ENCODE measurements at places on chromosomes 11 and 22.

- no peak for DNase-seq
Measured at GRCh38 chr11:27720277-27720830, 20.1 kb upstream of the BDNF start.

DNA sequence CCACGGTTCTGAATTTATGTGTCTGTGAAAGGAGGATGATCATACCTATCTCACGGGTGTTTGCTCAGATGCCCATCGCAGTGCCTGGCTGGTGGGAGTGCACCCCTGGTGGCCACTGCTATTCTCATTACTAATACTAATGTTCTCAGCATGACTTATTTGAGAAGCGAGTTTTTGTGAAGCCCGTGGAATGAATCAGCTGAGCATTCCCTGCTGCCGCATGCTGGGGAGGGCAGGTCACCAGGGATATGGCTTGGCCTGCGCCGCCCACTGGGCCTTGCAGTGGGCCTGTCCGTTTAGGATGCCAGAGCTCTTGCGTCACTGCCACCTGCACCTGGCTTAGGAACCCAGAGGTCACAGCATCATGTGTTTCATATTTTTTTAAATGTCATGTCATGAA lies 16.9 kb downstream of the CTTN start:
- DNase-seq = no peak

DNA sequence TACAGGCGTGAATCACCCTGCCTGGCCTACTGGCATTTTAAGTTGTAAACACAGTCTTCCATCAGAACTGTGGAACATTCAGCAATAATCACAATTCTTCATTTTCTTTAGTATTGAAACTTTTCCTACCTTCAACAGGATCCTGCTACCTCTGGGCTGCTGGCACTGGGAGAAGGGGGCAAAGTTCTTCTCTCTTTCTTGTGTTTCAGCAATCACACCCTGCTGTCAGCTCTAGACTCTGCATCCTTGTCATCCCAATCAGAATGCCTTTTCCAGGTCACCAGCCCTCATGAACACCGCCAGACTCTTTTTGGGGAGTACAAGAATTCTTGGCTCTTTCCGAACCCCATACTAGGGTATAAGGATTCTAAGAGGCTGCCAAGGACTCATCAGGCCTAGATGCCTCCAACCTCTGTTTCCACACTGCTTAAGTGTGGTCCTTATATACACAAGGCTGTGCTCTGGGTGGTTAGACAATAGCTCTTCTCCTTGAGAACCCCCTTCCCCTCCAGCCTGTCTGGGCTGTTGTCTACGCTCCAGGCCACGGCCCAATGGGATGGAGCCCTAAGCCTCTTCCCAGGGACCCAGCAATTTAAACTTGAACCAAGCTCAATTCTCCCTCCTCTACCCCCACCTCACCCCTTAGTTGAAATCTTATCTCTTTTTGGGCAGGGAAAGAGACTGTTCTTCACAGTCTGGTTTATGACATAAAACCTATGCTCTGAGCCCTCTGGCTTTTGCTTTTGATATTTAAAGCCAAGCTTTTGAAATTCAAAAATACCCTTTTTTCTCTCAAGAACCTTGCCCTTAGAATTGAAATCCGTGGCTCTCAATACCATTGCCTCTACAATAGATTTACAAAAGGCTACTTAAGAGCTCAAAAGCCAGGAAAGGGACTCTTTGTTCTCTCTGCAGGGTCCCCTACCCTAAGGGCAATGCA lies 327.4 kb downstream of the BUD13 start:
- DNase-seq = no peak

DNA sequence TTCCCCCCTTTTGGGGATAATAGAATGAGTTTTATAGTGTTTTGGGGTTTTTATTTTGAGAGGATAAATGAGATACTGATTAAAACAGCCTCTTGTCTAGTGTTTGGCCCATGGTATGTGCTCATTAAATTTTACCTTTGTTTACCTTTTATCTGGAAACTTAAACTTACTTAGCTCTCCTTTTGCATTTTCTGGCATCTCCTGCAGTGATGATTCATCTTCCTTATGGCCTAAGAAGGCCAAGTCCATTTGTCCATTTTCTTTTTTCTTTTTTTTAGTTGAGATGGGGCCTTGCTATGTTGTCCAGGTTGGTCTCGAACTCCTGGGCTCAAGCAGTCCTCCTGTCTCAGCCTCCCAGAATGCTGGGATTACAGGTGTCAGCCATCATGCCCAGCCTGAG lies 156.3 kb downstream of the COMMD9 start:
- no peak for DNase-seq

- no peak for DNase-seq
Measured at GRCh38 chr11:134086376-134086775, 17.5 kb downstream of the JAM3 start.

DNA sequence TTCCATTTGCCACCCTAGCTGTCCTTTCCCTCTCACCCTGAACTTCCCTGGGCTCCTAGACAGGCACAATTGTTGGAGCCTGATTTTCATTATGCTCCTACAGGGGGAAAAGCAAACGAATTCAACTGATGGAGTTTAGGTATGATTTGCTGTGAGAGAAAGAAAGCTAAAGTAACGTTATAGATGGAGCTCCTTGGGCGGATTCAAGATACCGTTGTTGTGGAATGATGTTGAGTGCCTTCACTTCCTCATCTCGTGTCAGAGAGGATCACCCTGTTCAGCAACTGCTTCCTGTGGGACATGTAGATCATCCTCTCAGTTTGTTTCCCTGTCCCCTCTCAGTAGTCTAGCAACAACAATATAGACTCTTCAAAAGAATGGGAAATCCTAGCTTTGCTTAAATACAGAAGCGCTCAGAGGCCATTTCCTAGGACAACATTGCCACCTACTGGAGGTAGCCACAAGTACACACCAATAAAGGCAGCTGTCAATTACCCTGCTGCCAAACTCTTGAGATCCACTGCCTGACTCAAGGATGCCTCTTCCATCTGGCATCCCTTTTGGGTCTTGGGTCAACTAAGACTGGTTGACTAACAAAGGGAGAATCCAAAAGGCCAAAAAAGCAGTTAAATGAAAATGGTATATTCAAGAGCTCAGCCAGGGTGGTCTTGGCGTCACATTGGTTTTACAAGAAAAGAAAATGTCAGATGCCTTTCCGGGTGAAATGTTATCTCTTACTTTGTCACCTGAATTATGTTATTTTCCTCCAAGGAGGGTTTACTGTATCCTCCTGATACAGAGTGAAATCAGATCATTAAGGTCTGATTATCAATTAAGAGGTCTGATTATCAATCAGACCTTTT lies 13.5 kb upstream of the DTX4 start:
- DNase-seq = no peak

DNA sequence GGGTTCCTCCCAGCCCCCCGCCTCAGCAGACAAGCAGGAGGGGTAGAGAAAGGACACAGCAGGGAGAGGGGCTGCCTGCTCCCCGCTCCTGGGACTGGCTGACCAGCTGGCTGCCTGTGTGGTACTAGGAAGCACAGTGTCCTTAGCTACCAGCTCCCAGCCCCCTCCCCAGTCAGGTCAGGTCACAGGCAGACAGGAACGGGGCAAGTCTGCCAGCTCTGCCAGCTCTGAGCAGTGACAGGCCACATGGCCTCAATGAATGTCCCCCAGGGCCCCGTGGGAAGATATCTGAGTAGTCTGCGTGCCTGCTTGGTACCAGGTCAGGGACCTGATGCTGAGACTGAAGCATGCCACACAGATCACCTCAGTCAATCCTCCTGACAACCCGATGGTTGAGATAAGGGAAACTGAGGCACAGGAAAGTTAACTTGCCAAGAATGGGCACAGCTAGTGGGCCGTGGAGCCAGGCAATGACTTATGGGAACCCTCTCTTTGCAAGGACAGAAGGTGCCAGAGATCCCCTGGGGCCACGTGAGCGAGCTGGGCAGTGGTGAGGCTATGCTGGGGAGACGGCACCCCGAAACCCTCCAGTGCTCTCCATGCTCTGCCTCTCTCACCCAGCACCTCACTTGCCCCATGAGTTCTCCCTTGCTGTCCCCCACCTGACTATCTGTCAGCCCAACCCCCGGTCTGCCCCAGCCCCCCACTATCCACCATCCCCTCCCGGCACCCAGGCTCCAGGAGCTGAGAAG lies 13.8 kb upstream of the MFNG start:
- DNase-seq = no peak

GRCh38 chr11:69008737-69009440 lies 4.2 kb downstream of the MRGPRF start:
- DNase-seq = peak; percentile 64

- DNase-seq = no peak
Measured at GRCh38 chr11:32184041-32184722, 93.3 kb downstream of the RCN1 start.

- DNase-seq = no peak
Measured at GRCh38 chr11:15815246-15816195, 540.8 kb downstream of the SOX6 start.

DNA sequence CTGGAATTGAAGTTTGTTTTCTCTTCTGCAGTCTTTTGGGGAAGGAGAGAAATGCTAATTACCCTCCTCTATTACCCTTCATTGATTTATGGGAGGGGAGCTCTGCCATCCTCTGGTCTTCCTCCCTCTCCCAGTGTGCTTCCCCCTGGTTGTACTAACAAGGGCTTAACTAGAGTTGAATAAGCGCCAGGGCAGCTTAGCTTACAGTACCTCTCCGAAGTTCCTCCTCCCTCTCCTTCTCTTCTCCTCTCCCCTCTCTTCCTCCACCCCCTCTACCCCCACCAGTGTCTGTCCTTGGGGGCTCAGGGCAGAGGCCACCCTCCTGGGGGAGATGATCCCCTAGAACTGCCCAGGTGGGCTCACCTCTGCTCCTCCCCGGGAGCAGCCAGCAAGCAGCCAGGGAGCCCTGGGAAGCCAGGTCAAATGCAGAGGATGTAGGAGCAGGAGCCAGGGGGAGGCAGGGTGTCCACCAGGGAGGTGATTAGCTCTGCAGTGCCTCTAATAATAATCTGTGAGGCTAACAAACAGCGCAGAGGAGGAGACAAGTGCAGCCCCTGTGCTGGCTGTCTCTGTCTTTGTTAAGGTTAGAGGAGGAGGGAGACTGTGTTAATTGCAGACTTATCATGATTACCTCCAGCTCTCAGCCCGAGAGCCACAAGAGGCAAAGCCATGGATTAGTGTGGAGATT lies 191.6 kb upstream of the CADM1 start:
- no peak for DNase-seq

GRCh38 chr11:73330569-73331093 lies 22.6 kb downstream of the ARHGEF17 start:
- DNase-seq = no peak

- no peak for DNase-seq
Measured at GRCh38 chr11:23789200-23789853, 707.5 kb upstream of the LUZP2 start.

DNA sequence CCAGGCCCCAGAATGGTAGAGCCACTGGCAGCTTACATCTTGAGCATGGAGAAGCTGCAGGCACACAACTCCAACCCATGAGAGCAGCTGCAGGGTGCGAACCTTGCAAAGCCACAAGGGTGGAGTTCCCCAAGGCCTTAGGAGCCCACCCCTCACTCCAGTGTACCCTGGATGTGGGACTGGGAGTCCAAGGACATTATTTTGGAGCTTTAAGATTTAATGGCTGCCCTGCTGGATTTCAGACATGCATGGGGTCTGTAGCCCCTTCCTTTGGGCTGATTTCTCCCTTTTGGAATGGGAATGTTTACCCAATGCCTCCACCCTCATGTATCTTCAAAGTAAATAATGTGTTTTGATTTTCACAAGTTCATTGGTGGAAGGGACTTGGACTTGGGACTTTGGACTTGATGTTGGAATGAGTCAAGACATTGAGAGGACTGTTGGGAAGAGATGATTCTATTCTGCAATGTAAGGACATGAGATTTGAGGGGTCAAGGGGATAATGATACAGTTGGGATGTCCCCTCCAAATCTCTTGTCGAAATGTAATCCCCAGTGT lies 1.1 kb upstream of the KRTAP5-7 start:
- no peak for DNase-seq

DNA sequence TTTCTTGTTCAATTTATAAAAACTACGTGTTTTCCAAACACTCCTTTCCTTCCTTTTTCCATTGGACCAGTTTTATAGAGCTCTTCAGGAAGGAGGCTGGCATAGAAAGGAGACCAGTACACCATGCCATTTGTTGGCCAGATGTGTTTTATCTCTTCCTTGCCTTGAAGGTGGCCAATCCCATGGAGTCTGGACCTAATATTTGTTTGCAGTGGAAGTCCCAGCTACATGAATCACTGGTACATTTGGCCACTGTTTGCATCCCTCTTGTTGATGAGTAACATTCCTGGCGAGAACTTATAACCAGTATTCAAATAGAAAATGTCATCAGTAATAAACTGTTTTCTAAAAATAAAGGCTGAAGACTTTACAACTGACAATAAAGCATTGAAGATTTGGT lies 110.2 kb downstream of the ANO3 start:
- peak; percentile 2 for DNase-seq

DNA sequence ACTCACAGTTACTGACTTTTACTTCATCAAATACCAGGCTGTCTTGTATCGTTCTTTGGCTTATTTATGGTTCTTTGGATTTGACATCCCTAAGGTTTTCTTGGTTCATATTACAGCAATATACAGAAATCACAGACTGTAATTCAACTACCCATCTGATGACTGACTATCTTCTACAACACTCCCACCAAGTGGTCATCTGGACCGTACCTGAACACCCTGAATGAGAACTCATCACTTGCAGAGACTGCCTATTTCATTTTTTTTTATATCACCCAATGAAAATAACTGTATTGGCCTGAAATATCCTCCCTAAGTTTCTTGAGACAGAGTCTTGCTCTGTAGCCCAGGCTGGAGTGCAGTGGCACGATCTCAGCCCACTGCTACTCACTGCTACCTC lies 9.5 kb upstream of the UPB1 start:
- no peak for DNase-seq

DNA sequence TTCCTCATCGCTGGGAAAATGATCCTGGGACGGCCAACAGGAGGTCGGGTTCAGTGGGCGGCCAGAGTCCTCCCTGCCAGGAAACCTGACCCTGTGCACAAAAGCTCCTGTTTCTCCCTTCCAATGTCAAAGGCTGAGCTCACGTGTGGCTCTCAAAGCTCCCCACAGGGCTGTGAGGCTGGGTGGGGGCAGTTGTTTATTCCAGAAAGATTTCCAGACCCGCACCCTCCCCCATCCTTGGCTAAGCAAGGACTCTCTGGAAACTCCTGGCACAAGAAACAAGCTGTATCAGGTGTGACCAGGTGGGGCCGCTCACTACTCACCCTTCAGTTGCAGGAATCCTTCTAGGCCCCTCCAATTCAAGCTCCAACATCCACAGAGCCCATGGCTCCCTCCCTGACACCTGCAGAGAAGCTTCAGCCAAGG lies 131.9 kb downstream of the SHANK2 start:
- DNase-seq = no peak

- DNase-seq = peak; percentile 94
Measured at GRCh38 chr11:85844439-85845123, 10.6 kb upstream of the CCDC83 start.

DNA sequence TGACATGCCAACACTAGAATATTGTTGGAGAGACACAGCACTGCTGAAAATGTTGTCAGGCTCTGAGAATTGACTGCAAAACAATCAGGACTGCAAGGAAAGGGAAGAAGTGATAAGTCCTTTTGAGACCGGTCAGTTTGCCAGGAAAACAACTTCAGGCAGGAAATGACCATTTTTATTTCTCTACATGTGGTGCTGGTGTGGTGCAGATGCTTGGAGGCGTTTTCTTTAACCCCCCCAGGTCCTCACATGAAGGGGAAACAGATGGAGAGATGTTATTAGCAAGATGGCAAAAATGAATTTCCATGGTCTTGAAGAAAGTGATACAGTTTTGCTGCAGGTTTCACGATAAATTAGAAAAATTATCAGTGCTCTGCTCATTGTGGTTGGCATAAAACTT lies 5.7 kb downstream of the AP2A2 start:
- DNase-seq = no peak

All from epithelial cell of prostate (primary cell).